ENCODE measurements at places on chromosomes 13 and 19. TPM values are rescaled to one million over a fixed set of nuclear protein-coding genes. Genes with fewer than 3 reads are reported as not detected.

GRCh38 chr19:51632126-51632525 lies 1.9 kb upstream of the SIGLEC5 start:
- DNase-seq: no peak

- no peak for DNase-seq
Observed at GRCh38 chr19:47707135-47707925, 5.9 kb upstream of the EHD2 start.

GRCh38 chr13:33307843-33308242 lies 22.3 kb upstream of the STARD13 start:
- no peak for DNase-seq

DNA sequence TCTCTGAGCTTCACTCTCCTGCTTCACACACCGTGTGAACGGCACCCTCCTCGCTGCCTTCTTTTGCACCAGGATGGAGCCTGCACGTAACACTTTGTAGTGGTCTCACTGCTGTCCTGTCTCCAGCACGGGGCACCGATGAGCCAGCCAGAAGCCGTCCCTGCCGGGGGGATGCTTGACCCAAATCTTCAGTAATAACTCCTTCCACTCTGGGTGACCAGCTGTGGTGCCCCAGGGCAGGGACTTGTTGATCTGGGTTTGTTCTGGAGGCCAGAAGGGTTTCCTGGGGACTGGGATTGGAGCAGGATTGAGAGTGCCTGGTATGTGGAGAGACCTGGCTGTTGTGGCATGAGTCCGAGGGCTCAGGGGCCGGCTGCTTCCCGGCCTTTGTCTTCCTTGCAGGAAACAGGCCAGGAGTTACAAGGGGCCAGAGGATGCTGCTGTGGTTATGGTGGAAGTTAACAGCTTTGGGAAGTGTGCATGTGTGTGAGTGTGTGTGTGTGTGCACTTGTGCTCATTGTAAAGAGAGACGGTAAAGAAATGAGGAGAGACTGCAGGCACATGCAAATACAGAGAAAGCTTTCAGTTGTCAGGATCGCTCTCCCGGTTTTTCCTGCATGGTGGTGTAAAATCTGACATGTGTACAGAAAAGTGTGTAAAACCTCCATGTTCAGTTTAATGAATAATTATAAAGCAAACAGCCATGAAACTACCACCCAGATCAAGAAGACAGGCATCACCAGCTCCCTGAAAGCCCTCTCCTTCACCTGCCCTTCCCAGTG lies 18.9 kb downstream of the PAK4 start:
- no peak for DNase-seq

DNA sequence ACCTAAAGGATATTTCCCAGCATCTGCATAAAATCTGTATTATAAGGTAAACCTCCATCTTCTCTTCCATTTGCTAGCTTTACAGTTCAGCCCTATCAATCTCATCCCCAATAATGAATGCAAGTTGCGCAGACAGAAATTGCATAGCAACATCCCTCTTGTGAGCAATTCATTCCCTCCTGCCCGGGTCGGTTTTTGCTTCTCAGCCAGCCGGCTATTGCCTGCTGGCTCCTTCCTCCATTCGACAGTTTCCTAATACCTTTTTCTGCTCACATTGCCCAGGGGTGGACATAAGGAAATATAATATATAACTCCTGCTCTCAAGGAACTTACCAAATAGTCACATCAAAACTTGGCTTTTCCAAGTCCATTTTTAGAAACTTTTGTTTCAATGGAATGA lies 125.2 kb downstream of the FGF9 start:
- no peak for DNase-seq

GRCh38 chr19:3515891-3516422 lies 9.8 kb downstream of the FZR1 start:
- DNase-seq: no peak

GRCh38 chr13:99191336-99191899 lies 9.2 kb upstream of the UBAC2 start:
- no peak for DNase-seq

DNA sequence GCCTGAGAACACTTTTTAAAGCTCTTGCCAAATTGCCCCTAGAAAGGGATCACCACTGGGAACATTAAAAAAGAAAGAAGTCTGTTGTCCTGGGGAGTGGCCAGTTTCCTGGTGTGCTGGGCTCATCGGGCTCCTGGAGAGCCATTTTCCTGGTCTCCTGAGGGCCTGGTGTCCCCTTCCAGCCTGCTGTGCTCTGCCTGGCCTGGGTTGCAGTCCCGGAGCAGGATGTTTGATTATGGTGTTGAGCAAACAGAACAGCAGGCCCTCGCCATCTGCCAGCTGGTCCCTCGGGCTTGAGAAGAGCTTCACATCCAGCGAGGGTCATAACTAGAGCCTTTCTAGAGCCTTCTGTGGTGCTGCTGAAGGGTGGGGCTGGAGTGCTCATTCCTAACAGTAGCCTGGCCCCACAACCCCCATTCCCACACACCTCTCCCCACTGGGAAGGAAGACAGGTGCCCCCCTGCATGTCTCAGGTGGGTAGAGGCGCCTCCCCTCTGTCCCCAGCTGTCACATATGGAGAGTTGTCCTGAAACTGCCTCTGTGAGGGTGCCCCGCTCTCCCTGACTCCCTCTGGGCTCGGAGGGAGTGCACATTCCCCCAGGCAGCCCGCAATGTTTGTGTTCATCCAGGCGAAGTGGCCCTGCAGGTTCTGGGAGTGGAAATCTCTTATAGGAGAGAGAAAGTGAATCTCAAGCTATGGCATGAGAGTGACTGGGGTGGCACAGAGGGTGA lies 151.1 kb downstream of the SIPA1L3 start:
- DNase-seq: no peak

- no peak for DNase-seq
Observed at GRCh38 chr19:13723206-13723605, 41.1 kb upstream of the MRI1 start.

GRCh38 chr19:7916103-7916954 lies 1.7 kb downstream of the TGFBR3L start:
- DNase-seq: no peak

DNA sequence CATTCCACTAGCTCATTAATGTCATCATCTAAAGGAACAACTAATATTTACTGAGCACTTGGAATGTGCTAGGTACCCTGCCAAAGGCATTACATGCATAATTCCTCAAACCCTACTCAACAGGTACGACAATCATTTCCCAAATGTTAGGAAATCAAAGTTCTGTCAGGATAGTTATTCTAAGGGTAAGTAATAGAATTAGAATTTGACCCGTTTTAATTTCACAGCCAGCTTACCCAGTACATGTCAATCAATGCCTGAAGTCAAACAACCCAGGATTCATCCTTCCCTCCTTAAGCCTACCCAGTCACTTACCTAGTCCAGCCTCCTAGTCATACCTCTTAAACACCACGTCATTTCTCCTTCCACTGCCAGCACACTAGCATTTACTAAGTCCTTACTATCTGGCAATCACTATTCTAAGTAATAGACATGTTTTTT lies 2.4 kb downstream of the LNX2 start:
- DNase-seq: no peak

TTYH1 gene
- polyA plus RNA-seq: not detected

ACTMAP gene
- polyA plus RNA-seq: 2.9 TPM

KIR2DL1 gene
- not detected for polyA plus RNA-seq

CCDC70 gene
- polyA plus RNA-seq: not detected

COL4A2 gene
- 248 TPM for polyA plus RNA-seq

OR7A5 gene
- polyA plus RNA-seq: not detected

RASIP1 gene
- polyA plus RNA-seq: 0.61 TPM

ELOF1 gene
- 60.4 TPM for polyA plus RNA-seq

NCAN gene
- not detected for polyA plus RNA-seq

GET3 gene
- 129 TPM for polyA plus RNA-seq

PSG1 gene
- polyA plus RNA-seq: 2.1 TPM

CD33 gene
- polyA plus RNA-seq: not detected
